ENCODE measurements at places on chromosomes 3 and 15.

DNA sequence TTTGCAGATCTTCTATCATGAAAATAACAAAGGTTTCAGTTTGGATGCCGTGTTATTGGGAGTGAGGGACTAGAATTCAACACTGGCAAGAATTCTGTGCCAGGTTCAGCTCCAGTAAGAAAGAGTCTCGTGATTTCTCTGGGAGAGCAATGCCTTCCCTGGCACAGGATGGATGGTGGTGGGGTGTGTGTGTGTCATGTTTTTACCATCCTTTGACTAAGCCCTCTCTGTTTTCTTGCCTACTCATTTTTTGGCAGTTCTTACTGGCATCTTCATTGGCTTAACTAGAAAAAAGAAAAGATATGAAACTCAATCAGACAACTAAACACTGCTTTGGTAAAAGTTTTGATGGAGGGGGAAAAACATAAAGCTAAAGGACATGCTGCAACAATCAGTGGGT, 86.6 kb downstream of the FMN1 start:
- no peak for DNase-seq

GRCh38 chr3:195057716-195058115, 213.2 kb downstream of the XXYLT1 start:
- no peak for DNase-seq

- no peak for DNase-seq
Measured at GRCh38 chr15:38796589-38796988, 232.0 kb upstream of the RASGRP1 start.

DNA sequence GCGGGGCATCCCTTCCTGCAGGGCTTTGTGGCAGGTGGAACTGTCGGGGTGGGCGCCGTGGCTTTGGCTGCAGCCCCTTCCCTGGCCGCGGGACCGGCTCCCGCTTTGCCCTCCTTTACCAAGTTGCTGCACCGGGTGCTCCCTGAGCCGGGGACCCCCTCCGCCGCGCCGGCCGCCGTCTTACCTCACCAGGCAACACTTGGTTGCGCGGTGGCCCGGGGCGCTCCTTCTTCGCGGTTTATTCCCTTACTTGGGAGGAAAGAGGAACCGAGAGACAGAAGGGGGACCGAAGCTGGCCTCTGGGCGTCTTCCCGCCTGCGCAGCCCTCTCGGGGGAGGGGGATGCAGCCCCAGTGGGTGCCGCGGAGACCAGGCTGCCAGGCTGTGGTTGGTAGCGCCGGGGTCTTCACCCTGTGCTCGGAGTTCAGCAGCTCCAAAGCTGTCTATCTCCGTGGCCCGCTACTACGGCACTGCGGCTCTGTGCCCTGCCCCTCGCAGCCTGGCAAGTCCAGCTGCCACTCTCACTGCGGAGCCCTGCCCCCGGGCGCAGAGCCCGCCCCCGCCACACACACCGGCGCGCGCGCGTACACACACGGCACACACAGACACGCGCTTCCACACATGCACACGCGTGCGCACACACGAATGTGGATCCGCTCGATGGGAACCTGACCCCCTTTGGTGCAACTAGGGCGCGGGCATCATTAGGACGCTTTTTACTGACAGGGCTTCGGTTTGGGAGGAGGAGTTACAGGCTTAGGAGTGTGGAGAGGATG, at the start of gene DGKG:
Gene DGKG, minus strand, starts transcription at position 473 of the 775 bp plus-strand sequence. CDS start 41,775 bp downstream, outside the sequence.
- peak; percentile 78 for DNase-seq

GRCh38 chr3:198070871-198071270, 110.9 kb downstream of the LMLN start:
- no peak for DNase-seq

DNA sequence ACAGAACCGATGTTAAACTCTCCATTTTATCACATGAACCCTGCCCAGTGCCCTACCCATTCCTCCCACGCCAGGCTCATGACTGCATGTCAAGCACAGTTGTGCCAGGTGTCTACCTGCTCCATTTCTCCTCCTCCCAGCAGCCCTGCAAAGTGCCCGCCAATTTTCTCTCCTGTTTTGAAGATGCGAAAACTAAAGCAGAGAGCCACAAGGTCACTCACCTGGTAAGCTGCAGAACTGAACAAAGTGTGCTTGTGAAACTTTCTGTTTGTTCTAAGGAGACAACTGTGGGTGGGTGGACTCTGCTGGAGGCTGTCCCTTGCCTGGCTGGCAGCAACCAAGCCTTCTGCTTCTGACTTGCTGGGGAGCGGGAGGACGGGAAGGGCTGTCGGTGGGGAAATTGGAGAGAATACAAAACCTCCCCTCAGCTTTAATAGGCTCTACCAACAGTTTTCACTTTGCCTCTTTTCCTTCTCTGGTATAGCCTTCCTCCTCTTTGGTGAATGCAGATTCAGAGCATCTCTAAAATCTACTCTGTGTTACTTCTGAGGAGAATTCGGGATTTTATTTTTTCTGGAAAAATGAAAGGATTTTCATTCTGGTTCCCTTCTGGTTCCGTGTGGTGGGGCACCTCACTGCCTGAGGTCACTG, 23.0 kb downstream of the LIMD1 start:
- DNase-seq = no peak

- no peak for DNase-seq
Measured at GRCh38 chr3:99559196-99559595, 79.2 kb upstream of the COL8A1 start.

GRCh38 chr3:16090024-16090423, 84.5 kb upstream of the GALNT15 start:
- no peak for DNase-seq

- no peak for DNase-seq
Measured at GRCh38 chr3:114356066-114356465, 62.2 kb downstream of the TIGIT start.

GRCh38 chr15:39756806-39757522, 25.7 kb downstream of the FSIP1 start:
- peak; percentile 70 for DNase-seq

DNA sequence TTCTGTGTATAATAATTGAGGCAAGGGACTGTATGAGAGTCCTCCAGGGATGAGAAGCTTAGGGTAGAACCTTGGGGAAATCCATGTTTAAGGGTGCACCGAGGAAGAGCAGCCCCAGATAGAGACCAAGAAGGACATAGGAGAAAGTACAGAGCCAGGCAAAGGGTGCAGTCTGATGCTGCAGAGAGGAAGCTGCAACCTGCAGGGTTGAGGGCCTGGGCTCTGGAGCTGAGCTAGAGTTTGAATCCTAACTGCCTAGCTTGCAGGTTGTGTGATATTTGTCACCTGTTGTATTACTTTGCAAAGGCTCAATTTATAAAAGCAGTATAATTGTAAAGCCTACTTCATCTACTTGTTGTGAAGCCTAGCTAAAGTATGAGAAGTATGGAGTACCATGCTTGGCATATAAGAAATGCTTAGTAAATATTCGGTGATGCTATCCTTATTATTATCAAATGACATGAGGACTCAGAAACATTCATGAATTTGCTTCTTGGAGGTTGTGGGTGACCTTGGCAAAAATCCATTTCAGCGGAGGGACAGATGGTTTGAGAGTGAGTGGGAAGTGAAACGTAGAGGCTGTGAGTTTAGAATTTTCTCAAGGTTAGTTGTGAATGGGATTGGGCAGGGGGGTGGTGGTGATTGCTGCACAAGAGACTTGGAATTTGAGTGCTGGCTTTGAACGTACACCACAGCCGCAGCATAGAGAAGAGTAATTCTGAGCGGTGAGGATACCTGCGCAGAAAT, 43.8 kb downstream of the PLCL2 start:
- peak; percentile 71 for DNase-seq

DNA sequence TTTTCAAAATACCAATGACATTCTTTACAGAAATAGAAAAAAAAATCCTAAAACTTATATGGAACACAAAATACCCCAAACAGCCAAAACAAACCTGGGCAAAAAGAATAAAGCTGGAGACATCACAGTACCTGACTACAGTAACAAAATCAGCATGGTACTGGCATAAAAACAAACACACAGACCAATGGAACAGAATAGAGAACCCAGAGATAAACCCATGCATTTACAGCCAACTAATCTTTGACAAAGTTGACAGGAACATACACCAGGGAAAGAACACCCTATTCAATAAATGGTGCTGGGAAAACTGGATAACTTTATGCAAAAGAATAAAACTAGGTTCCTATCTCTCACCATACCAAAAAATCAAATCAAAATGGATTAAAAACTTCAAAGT, 36.4 kb downstream of the SCAPER start:
- DNase-seq = no peak

DNA sequence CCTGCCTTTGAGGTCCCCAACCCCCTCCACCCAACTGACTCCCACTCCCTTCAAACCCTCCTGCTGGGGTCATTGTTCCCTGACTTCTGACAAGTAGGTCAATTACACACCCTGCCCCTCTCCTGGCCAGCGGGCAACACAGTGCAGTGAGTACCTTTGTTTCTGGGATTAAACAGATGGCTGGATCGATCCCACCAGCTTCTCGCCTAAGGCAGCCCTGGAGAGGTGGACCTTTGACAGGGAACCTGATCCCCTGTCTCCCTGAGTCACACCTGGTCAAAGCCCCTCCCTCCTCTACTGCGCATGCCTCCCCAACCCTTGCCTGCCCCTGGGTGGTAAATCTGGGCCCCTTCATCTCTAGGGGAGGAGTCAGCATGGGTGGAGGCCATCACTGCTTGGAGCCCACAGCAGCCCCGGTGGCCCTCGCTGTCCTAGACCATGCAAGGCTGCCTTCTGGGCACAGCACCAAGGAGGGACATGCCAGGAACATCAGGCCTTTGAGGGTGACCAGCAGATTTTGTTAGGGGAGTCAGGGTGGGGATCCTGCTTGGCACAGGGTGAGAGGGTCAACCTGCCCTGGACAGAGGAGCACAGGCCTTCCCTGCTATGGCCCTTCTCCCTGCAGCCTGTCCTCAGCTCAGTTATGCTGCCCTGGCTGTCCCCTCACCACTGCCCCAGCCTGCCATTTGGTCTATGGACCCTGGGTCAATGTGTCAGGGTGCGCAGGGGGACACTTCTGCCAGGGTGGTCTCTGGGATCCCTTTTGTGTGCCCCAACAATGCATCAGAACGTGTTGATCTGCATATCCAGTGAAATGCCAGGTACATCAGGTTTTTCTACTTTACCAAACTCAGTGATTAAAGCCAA, 9.8 kb upstream of the PRR23E start:
- no peak for DNase-seq

- DNase-seq = peak; percentile 10
Measured at GRCh38 chr3:26614006-26614685, 8.4 kb upstream of the LRRC3B start.

- no peak for DNase-seq
Measured at GRCh38 chr15:87564681-87565080, 691.9 kb downstream of the NTRK3 start.

GRCh38 chr3:169914321-169914720, 2.9 kb downstream of the SAMD7 start:
- DNase-seq = no peak

DNA sequence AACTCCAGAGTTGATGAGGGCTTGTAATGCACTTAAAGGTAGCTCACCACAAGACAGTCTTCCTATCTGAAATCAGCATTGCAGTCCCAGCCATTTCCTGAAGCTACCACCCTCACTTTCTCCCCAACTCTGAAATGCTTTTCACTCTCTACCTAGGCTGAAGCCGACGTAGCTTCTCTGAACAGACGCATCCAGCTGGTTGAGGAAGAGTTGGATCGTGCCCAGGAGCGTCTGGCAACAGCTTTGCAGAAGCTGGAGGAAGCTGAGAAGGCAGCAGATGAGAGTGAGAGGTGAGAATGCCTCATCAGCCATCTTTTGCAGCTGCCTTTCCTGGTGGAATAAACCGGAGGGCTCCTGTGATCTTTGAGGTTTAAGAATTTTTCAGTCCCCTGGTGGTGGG, 14.3 kb downstream of the TPM1 start:
- no peak for DNase-seq

- no peak for DNase-seq
Measured at GRCh38 chr3:51720292-51721061, 13.6 kb downstream of the GRM2 start.

DNA sequence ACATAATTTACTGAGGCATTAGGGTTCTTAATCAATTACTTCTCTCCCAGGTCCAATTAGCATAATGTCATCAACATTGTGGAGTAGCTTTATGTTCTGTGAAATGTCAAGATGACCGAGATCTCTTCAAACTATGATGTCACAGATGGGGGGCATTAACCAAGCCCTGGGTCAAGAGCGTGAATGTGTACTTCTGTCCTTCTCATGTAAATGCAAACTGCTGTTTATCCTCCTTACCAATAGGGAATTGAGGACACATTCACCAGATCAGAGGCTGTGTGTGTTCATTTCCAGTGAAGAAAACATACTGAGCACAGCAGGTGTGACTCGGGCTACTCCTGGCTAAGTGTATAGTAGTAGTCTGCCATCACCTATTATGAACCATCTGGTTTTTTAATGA, 177.9 kb downstream of the MINAR1 start:
- DNase-seq = peak; percentile 3

DNA sequence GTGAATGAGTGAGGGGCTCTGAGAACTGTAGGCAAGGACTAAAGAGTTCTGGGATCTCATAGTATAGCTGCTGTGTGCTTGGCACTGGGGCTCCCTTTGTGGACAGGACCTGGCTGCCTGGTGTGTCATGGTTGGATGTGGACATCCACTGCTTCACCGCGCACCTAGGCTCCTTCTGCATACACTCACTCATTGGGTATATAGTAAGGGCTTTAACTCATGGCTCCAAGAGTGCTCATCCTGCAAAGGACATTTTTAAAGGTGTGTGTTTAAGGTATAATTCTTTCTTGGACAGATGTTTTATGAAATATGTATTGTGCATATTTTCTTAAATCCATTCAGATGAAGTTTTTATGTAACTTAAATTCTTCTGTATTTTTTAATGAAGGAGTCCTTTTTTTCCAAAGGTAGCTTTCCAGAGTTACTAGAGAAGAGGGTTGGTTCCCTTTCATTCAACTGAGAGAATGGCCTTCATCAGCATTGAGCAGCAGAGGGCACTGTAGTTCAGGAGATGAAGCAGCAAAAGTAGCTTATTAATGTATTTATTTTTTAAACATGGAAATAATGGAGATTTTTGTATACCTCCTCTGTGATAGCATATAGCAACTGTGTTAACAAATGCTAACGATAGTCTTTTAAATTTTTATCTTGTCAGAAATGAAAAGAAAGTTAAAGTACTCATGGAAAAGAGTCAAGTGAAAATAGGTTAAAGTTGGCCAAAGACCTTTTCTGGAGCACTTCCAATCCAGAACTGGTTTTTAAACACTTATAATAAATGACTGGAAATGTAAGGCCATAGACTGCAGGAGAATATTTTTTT, 25.2 kb downstream of the OXNAD1 start:
- DNase-seq = peak; percentile 69

DNA sequence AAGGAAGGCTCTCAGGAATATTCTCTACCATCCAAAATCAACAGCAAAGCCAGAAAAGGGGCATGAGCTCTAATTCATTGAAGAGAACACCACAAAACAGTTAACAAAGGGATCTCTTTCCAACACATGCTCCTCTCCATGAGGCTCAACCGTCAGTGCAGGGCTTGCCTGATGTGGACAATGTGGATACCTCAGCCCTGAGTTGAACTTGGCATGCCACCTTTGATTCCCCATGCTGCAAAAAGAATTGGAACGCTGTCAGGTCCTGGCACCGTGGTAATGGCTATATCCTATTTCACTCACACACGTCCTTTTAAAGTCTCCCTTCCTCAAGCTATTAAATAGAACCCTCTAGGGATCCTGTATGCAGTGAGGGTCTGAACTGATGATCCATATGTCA, 30.7 kb upstream of the IP6K2 start:
- DNase-seq = no peak

GRCh38 chr3:53154881-53155285, 6.1 kb upstream of the PRKCD start:
- no peak for DNase-seq

- DNase-seq = no peak
Measured at GRCh38 chr15:65460741-65461347, 38.1 kb upstream of the IGDCC4 start.

Data from cerebellar cortex (tissue), 1 donor.